Inflammatory macrophage treated with lipopolysaccharide for 4 hours (primary cell): ENCODE measurements at places on chromosomes 13 and 19.

DNA sequence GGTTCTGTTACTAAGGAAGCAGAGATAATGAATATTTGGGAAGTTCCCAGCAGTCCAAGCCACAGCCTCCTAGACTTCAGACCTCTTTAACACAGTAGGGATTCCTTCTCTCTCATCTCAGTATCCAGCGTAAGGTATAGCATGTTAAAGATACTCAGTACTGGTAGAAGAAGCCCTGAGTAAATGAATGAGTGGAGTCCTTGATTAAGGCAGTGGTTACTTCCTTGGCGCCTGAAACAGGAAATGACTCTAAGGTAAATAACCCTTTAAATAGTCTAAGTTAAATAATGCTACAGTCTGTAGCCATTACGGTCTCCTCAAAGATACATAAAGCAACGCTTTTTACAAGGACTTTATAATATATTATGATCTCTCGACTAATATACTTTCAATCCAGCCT, 650.8 kb upstream of the MIR17HG start:
- DNase-seq: no peak

GRCh38 chr13:79267560-79267959, 138.5 kb downstream of the RBM26 start:
- DNase-seq: no peak

GRCh38 chr19:44755219-44755618, 6.7 kb downstream of the BCL3 start:
- no peak for DNase-seq

GRCh38 chr19:20423381-20424197, 142.0 kb downstream of the ZNF737 start:
- DNase-seq: peak; percentile 66

- no peak for DNase-seq
Observed at GRCh38 chr19:37698216-37698615, 21.3 kb downstream of the ZNF607 start.

DNA sequence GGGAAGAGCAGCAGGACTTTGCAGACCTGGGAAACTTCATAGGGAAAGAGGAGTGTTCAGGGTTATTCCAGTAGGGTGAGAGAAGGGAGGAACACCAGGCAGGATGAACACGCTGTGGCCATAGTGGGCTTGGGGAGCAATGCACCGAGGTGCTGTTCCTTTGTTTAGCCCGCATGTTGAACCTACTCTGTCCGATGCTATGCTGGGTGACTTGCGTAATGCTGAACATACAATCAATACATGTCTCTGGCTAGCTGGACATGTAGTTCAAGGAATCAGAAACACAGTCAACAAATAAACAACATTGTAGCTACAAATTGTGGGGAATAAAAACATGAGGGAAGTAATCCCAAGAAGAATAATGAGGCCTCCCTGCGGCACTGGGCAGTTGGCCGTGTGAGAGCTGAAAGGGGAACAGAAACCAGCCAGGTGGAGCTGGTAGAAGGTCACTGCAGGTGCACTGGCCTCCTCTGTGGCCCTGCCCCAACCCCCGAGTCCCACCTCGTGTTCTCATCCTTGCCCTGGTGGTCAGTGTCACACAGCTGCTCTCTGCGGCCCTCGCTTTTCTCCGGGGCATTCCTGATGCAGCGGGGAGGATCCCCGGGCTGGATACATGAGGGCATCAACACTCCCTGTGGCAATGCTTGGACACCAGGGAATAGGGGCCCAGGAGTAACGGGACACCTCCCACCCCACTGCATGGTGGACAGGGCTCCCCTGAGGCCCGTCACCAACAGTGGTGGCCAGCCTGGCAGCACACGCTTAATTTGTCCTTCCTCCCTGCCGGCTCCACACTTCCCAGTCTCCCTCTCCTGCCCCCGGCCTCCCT, 36.9 kb upstream of the TUBGCP3 start:
- no peak for DNase-seq

DNA sequence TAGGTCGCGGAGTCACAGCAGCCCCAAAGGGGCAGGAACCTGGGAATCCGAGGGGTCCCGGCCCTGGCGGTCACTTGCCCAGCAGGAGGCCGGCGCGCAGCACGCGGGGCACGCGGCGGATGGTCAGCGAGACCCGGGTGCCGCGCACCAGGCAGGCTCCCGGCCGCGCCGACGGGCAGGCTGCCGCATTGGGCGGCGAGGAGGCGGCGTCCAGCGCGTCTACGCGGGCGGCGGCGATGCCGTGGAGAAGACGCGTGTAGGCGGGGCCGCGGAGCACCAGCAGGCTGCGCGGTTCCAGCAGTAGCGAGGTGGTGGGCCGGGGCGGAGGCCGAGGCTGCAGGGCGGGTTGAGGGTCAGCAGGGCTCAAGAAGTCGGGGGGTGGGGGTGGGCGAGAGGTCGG, 607 bp upstream of the SYNE4 start:
- DNase-seq: peak; percentile 56

GRCh38 chr19:43700395-43701000, 15.4 kb upstream of the IRGC start:
- peak; percentile 90 for DNase-seq

GRCh38 chr13:69389899-69390298, 717.7 kb upstream of the ATXN8OS start:
- no peak for DNase-seq

DNA sequence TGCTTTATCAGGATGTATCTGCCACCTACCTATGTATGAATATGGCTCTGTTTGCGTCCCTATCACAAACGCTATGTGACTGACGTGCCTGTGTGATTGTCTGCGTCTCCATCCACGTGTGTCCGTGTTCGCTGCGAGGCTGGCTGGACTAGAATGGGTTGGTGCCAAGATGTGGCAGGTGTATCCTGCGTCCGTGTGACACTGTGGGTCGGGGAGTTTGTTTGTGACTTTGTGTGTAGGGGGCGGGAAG, 6.7 kb upstream of the HOOK2 start:
- no peak for DNase-seq

GRCh38 chr13:74597526-74597925, 463.3 kb upstream of the KLF12 start:
- DNase-seq: no peak

DNA sequence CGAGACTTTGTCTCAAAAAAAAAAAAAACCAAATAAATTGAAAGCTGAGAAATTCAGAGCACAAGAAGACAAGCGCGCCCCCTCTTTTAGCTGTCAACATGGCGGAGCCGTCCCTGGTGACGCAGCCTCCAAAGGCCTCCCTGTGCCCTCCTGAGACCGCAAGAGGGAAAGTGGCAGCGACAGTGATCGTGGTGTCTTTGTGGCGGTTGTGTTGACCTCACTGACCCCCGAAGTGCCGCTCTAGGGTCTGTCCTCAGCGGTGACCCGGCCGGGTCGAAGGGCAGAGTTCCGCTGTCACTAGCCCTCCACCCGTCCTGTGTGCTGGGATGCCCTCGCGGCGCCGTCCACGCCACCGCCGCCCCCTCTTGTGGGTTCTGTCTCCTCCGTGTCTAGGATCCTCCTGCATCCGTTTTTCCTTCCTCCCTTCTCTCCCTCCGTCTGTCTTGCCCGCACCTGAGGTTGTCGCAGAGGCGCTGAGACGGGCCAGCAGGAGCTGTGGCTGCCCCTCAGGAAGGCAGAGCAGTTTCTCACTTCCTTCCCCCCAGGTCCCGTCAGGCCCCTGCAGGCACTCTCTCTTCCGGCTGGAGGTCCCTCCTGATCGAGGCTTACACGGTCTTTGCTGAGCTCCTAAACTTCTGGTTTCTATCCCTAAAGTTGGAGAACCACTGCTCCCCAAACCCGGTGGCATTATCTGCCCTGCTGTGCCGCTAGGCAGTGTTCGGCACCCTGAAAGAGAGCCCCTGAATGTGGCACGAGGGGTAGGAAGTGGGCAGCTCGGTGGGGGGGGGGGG, 7.2 kb downstream of the UHRF1 start:
- peak; percentile 24 for DNase-seq

- DNase-seq: no peak
Observed at GRCh38 chr13:20230913-20231838, 943 bp downstream of the GJB6 start.

GRCh38 chr19:18604820-18605159, 1.8 kb downstream of the CRLF1 start:
- DNase-seq: no peak

DNA sequence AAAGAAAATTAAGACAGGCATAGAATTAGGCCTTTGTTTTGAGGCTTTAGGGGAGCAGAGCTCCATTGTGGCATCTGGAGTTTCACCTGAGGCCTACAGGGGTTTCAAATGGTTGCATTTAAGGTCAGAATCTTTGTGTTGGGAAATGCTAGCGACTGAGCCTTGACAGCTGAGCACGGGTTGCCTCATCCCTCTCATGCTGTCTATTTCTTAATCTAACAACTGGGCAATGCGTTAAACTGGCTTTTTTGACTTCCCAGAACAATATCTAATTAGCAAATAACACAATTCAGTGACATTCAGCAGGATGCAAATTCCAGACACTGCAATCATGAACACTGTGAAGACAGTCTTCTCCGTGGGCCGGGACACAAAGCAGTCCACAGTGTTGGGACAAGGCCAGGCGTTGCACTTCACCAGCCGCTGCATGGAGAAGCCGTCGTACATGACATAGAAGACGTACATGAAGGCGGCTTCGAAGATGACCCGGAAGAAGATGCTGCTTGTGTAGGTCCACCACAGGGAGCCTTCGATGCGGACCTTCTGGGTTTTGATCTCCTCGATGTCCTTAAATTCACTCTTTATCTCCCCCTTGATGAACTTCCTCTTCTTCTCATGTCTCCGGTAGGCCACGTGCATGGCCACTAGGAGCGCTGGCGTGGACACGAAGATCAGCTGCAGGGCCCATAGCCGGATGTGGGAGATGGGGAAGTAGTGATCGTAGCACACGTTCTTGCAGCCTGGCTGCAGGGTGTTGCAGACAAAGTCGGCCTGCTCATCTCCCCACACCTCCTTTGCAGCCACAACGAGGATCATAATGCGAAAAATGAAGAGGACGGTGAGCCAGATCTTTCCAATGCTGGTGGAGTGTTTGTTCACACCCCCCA, 3.8 kb downstream of the GJB2 start:
- peak; percentile 65 for DNase-seq

GRCh38 chr13:33678906-33679657, 138.9 kb upstream of the RFC3 start:
- DNase-seq: peak; percentile 84

GRCh38 chr13:100520936-100521850, 67.4 kb downstream of the GGACT start:
- DNase-seq: no peak

GRCh38 chr19:17610384-17610783, 54.9 kb downstream of the COLGALT1 start:
- DNase-seq: peak; percentile 36

DNA sequence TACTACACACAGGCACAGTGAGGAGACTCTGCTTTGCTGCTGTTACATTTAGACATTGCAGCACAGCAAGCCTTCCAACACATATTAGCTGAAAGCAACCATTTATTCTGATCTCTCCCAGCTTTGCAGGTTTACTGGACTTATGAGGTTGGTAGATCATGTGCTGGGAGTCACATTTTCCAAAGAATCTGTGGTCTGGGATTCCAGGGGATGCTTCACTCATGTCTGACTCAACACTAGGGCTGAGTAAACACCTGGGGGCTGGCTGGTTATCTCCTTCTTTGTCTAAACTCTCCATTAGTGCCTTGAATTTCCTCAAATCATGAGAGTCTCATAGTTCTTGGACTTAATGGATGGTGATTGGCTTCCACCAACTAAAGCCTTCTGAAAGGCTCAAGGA, 5.4 kb upstream of the LGALS13 start:
- DNase-seq: no peak

DNA sequence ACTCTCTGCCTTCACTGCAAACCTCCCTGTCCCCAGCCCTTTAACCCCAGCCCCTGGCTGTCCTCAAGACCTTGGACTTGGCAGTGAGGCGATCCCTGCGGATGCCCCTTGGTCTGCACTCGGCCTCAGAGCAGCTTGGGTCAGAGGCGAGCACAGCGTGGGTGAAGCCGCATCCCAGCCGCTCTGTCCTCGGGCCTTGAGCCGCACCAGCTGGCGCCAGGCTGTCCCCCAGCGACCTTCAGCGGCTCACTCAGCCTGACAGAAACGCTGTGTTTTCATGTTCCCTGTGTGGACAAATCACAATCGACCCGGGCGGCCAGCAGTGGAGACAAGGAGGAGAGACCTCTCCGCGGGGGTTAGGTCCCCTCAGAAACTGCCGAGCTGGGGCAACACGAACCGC, 52.0 kb downstream of the GNG7 start:
- no peak for DNase-seq

GRCh38 chr13:82878536-82878935, 1003.7 kb downstream of the SLITRK1 start:
- DNase-seq: no peak

DNA sequence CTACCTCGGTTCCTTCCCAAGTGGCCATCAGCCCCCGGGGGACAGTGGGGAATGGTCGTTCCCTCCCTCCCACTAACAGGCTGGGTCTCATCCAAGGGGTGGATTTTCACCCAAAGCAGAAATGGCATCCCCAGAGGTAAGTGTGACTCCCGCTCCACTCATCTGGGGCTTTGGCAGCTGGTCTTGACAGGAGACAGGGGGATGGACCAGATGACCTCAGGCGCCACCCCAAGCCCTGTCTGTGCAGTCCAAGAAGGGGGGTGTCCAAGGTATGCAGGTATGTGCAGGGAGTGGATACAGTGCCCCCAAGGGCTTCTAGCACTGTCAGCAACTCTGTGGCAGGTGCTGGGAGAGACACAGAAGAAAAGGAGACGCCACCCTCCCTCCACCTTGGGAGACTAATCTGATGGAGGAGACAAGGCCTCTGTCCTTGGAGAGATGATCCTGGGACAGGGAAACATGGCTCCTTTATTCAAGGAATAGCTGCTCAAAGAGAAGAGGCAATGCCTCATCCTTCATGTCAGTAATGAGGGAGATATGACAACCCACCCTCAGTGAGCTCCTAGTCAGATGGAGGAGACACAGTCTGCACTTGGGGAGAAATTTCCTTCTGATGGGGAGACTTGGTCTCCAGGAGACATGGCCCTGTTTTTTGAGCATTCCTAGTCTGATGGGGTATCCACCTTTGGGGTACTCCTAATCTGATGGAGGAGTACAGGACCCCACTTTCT, 7.7 kb downstream of the CEACAM16 start:
- DNase-seq: no peak

DNA sequence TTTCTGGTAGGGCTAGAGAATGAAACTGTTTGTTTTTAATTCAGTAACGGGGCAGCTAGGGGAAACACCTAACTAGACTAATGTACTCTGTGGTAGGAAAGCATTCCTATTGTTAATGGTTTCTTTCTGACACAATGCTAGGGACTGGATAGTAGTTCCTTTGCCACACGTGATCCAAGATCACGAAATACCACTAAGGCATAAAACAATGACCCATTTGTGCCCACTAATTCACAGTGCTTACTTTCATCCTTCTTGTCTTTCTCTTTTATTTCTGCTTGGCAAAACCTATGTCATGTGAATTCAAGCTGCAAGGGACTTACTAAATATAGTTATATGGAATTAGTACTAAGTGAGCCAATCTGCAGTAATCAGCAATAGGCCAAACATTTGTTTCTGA, 834.1 kb upstream of the SLITRK6 start:
- no peak for DNase-seq

- DNase-seq: no peak
Observed at GRCh38 chr19:39795001-39795400, 16.3 kb downstream of the LEUTX start.

- DNase-seq: no peak
Observed at GRCh38 chr19:31174948-31175347, 174.3 kb downstream of the TSHZ3 start.

GRCh38 chr19:8135946-8136618, 13.3 kb downstream of the FBN3 start:
- no peak for DNase-seq
